ENCODE measurements at places on chromosomes 2 and 18.
A peak's percentile ranks its signal among the peaks of the same experiment; 100 is the strongest.

DNA sequence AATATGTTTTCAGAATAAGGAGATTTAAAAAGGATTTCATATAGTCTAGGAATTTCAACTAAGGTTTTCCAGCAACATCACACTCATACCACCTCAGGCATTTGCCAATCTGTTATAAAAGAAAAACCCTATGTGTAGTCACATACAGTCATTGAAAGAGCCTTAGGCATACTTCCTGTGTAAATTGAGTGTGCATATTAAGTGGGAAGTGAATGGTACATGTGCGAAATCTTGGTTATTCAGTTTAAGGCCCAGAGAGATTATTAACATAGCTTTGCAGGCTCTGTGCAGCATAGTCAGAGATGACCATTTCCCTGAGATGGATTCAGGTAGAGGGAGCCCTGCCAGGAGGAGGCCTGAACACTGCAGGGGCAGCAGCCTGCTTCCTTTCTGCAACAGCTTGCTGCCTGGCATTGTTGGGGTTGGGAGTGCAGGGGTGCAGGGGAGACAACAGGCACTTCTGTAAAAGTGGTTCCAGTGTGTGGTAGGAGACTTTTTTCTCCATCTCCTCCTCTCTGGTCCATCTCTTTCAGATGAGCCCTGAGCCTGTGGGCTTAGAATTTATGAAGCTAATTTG is 100.1 kb upstream of the OSR1 start:
- no peak for DNase-seq

DNA sequence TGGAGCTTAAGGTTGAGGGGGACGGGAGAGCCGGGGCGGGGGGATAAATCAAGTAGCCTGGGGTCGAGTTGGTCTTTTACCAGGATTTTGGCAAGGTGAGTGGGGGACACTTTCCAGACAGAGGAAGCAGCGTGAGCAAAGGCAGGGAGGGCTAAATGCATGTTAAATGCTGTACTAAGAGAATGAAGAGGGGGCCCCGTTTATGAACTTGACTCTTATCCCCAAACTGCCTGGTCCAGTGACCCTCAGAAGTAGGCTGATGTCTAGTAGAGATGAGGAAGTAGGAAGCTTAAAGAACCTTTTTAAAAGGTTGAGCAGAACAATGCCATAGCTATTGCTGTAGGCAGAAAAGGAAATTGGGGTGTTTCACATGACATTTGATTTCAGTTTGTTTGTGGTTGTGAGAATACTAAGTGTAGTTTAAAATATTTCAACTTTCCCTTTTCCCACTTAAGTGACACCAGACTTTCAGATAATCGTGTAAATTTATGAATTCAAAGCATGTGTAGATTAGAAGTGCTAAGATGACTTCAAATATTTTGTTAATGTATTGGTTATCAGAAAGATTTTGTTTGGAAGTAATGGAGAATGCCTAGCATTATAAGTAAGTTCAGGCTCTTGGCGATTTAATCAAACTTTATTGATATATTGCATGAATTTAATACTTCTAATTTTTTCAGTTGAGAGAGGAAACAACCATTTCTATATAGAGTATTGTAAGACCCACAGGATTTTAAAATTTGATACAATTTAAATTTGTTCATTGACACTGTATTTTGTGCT is 1.8 kb downstream of the REL start:
- no peak for DNase-seq

- DNase-seq = no peak
These were observed 41.3 kb downstream of the RALB start for GRCh38 chr2:120294008-120294340.

GRCh38 chr2:144518748-144519596 is 947 bp downstream of the ZEB2 start:
- DNase-seq = no peak

- no peak for DNase-seq
These were observed 193.9 kb downstream of the SMAD2 start for GRCh38 chr18:47736376-47737140.

DNA sequence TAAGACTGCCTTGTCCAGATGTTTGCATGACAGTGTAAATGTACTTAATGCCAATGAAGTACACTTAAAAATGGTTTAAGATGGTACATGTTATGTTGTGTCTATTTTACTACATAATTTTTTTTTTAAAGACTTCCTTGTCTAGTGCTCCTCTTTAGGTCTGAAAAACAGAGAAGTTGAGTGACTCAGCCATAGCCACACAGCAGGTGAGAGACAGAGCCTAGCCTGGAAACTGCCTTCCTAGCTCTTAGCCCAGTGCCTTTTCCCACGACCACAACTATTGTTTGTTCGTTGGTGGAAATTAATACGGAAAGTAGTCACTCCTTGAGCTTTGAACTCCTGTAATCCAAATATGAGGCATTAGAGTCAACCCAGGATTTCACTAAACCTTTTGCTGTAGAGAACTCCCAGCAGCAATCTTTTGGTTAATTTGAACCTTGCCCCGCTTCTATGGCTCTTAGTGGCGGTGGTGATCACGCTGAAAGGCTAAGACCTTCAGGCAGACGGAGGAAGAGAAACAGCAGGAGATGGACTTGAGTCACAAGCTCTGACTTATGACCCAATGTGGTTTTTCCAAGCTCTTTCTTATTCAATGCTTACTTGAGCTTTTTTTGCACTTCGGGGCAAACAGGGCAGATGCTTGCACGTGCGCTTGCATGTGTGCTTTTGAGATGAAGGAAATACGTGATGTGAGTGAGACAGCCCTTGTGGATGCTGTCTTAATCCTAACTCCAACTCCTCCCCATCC is 21.2 kb downstream of the TRIB2 start:
- DNase-seq = no peak

DNA sequence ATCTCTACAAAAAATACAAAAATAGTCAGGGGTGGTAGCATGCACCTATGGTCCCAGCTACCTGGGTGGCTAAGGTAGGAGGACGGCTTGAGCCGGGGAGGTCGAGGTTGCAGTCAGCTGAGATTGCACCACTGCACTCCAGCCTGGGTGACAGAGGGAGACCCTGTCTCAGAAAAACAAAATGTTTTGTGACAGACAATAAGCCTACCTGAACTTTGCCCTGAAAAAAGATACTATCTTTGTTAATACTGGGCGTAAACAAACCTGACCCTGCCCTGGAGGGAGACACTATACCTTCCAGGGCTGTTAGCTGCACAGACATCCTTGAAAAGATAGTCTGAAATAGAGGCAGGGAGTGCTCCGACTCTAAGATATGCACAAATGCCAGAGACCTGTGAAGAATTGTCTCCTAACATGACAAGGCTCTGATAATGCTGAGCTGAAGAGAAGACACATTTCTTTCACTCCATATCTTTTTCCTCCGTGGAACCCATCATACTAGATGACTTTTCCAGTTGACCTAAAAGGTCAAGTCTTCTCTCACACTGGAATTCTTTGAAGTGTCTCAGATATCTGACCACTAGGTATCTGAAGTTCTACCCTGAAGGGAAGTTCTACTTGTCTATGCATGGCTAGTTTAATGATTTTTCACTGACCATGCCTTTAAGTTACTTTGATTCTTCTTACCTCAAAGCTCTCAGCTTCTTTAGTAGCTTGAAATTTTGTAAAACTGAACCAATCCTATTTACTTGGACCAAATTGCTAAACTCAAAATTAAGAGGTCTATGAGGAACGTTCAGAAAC is 20.9 kb upstream of the HK2 start:
- DNase-seq = no peak

DNA sequence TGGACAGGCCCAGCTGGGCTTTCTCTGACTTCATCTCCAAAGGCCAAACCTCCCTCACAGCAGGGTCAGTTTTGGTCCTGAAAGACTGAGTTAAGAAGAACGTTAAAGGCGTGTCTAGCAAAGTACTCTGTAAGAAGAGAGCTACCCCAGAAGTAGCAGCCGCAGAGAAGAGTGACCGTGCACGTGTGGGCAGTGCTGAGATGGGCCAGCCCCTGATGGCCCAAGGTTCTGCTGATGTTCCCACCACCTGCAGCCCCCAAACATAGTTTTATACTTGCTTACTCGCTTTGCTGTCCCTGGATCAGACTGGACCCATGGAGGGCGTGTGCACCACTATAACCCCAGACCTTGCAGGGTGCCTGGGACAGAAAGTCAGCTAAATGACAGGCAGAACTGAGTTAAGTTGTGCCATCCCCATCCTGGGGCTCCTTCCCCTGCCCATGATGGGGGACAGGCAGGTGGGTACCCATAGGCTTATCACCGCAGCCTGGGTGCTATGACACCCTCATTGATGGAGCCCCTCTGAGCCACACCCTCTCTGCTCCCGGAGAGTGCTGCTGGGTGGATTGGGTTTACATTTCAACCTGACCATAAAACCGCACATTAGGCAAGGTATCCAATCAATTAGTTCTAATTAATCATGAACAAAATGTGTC is 367.3 kb upstream of the HS6ST1 start:
- DNase-seq = no peak

- DNase-seq = no peak
These were observed 23.4 kb upstream of the CHRNA1 start for GRCh38 chr2:174787487-174788205.

DNA sequence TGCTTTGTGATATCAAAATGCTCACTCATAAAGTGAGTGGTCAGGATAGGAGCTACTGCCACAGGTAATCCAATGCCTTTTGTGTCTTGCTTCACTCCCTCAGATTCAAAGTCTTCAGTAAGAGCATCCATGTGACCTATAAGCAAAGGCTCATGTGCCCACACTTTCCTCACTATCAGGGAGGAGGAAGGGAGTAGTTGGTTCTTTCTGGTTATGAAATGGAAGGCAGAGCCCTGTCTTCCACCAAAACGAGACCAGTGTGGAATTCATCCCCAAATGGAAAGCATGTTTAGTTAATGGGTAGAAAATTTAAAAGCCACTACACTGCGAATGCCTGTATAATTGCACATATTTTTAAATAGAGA is 25.8 kb downstream of the IL1F10 start:
- no peak for DNase-seq

- DNase-seq = no peak
These were observed 141.1 kb downstream of the SP100 start for GRCh38 chr2:230557065-230557464.

- peak; percentile 20 for DNase-seq
These were observed 48.2 kb downstream of the TWIST2 start for GRCh38 chr2:238895891-238896600.

GRCh38 chr2:85112906-85113625 is 20.1 kb upstream of the TCF7L1 start:
- DNase-seq = no peak

GRCh38 chr18:52716973-52717372 is 377.0 kb downstream of the DCC start:
- DNase-seq = peak; percentile 19

GRCh38 chr2:151953467-151953866 is 125.2 kb upstream of the ARL5A start:
- no peak for DNase-seq

DNA sequence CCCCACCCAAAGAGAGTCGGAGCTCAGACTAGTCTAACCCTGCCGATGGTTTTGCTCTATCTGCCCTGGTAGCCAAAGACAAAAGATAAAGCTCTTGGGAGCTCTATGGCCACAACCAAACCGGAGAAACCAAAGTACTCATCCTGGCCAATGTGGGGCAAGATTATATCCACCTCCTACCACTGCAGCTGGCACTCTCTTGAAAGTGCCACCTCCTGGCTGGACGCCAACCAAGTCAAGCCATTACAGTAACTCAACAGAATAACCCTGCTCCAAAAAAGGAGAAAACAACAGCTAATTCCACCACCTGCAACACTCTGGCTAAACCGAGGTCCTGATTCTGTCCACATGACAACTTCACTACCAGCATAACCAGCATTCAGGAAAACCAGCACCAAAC is 57.6 kb downstream of the SESTD1 start:
- no peak for DNase-seq

DNA sequence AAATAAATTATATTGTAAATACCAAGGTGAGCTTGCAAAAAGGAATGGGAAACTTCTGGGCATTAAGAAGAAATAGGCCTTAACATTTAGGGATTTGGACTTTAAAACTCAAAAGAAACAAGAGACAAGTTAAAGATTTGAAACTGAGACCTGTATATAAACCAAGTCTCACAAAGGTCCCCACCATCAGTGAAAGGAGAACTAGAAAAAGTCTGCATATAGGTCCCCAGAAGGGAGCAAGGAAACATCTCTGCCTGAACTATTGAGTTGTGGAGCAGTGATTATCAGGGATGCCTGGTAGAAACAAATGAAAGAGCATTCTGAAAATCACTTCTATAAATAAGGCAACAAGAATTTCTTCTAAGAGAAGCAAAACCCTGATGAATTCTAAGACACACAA is 30.5 kb upstream of the ITGAV start:
- no peak for DNase-seq

- DNase-seq = no peak
These were observed 279.2 kb upstream of the DCC start for GRCh38 chr18:52060607-52061304.

DNA sequence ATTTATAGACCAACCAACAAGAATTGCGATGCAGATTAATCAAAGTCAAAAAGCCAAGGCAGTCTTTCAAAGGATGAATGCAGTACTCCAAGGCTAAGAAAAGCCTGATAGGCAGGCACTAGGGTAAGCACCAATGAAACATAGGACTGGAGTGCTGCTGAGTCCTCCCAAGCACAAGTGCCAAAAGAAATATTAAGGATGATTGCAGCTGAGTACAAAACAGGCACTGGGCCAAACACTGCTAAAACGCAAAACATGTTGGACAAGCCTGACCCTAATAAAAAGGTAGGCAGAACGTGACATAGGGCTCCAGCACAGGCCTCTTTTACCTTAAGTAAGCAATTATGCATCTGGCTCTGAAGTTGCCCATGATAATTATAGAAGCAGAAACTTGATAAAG is 160.1 kb upstream of the LRP1B start:
- no peak for DNase-seq

All from thyroid gland (tissue), 4 donors.